Stimulated activated CD8-positive, alpha-beta memory T cell treated with anti-CD3 and anti-CD28 coated beads, Interleukin-7, amount 100 ng/mL, for 1 hour (primary cell): ENCODE measurements at places on chromosomes 5 and 9.

DNA sequence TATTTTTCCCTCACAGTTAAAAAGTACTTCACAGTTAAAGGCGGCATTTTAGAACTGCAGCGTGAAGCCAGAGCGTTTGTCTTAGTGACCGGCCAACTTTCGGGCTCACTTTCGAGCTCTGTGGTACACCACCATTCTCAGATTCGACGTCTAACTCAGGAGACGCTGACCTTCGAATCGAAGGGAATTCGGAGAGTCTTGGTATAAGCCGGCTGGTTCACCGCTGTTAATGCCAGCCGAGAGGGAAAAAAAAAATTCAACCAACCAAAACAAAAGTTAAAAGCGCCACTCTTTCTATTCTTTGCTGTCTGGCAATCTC lies 544 bp upstream of the SNX24 start:
- DNase-seq = no peak

GRCh38 chr5:66617226-66617861 lies 21.2 kb downstream of the MAST4 start:
- DNase-seq = no peak

- DNase-seq = no peak
These were observed 78.4 kb downstream of the SEMA5A start for GRCh38 chr5:9467199-9468059.

- no peak for DNase-seq
These were observed 2.1 kb downstream of the EDIL3 start for GRCh38 chr5:84382363-84383295.

GRCh38 chr5:133579766-133580165 lies 32.6 kb downstream of the FSTL4 start:
- DNase-seq = no peak

- no peak for DNase-seq
These were observed 54.2 kb upstream of the DPYSL3 start for GRCh38 chr5:147564124-147564486.

DNA sequence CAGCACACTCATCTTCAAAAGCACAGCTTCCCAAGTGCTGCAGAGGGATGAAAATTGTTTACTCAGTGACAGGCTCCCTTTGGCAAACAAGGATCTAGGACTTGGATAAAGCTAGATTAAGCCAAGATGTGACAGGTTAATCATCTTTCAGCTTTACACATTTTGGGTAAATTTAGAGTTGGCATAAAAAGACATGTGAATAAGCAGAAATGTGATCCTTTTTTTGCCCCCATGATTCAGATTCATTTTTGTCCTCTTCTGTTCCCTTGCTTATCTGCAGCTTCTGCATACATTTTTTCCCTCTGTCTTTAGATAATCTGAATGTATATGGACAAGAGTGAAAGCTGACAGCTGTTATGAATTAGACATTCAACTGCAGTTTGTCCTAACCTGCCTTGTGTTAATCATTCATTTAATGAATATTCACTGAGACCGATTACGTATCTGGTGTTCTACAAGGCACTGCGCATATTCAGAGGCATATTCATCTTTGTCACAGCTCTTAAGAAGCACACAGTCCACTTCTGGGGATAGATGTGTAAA lies 19.6 kb downstream of the ADAMTSL1 start:
- DNase-seq = no peak

DNA sequence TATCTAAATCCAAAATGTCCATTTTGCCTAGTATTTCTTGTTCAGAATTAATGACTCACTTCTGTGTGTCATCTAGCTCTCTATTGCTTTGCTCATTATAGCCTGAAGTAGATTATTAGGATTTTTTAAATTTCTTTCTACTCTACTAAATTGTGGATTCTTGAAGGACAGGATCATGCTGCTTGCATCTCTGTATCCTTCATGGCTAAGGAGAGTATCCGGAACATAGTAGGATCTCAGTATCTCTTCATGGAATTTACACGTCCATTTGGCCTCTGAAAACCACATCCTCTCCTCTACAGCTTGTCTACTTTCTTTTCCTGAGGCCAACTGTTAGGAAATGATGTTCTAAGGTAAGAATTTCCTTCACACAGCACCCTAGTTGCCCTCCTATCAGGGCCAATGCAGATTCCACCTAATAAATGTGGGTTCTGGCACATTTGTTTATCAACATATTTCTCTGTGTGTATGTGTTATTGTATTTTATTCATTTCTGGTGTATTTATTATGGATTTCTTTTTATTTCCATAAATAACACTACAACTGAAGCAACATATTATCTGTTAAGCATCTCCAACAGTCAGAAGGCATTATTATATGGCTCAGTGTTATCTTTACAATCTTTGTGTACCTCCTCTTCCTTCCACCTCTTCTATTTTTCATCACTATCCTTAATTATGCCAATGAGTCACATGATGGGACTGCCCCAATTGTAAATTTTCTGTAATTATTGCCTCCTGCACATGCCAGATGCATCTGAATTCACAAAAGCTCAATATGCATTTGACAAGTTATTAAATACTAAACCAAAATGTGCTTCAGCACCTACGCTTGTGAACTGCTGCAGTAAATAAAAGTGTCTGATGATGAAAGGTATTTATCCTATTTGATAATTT lies 557.8 kb upstream of the TLE4 start:
- DNase-seq = no peak
